Parietal lobe (tissue), 2 donors: ENCODE measurements at places on chromosomes 2 and 18. TPM values are rescaled to one million over a fixed set of nuclear protein-coding genes. Genes with fewer than 3 reads are reported as not detected.

LCT gene
- total RNA-seq: not detected

CXCR1 gene
- 0.31 TPM for total RNA-seq

ST8SIA3 gene
- total RNA-seq: 16.6 TPM

FRZB gene
- total RNA-seq: 14.1 TPM

FMNL2 gene
- total RNA-seq: 123 TPM
